Gastroesophageal sphincter (tissue), 4 donors: ENCODE measurements at places on chromosomes 7 and 10. TPM values are rescaled to one million over a fixed set of nuclear protein-coding genes. Genes with fewer than 3 reads are reported as not detected.
A peak's percentile ranks its signal among the peaks of the same experiment; 100 is the strongest.

DNA sequence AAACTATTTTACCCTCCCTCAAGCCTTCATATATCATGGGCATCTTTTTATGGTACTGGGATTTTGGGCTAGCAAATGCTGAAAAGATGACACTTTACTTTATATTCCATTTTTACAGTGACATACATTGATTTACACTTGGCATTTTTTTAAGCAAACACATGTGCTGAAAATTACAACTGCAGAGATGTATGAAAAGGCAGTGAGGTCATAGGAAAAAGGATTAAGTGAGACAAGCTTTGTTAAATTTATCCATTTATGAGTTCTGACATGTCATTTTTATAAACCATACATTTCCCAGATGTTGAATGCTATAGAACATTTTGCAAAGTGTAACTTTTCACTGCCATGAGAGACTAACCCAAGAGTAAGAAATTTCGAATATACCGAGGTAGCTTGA lies 68.8 kb upstream of the RSU1 start:
- ATAC-seq, result no peak

- ATAC-seq, result no peak
Observed at GRCh38 chr7:140475747-140476333, 3.5 kb downstream of the MKRN1 start.

DNA sequence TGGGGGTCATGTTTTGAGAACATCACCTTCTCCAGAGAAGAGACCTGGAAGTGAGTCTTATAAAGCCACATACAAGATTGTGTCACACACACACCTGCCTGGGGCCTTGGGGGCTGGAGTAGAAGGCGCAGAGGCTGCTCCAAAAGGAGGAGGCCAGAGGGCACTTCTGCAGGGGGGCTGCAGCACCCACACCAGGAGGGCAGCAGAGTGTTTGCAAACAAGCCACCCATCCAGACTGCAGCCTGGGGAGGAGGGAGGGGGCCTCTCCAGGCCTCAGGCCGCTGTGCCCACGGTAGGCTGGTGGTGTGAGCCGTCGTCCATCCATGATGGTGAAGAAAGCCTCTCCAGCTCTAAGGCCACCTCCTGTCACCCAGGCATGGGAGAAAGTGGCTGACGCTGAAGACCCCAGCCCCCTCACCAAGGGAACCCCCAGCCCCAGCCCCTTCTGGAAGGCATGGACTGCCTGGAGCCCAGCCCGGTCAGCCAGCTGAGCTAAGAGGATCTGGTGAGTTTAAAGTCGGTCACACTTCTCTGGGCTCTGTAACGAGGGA lies 77.5 kb downstream of the FOXL3 start:
- ATAC-seq, result no peak

- ATAC-seq, result no peak
Observed at GRCh38 chr7:96720843-96721242, 11.2 kb upstream of the SEM1 start.

DNA sequence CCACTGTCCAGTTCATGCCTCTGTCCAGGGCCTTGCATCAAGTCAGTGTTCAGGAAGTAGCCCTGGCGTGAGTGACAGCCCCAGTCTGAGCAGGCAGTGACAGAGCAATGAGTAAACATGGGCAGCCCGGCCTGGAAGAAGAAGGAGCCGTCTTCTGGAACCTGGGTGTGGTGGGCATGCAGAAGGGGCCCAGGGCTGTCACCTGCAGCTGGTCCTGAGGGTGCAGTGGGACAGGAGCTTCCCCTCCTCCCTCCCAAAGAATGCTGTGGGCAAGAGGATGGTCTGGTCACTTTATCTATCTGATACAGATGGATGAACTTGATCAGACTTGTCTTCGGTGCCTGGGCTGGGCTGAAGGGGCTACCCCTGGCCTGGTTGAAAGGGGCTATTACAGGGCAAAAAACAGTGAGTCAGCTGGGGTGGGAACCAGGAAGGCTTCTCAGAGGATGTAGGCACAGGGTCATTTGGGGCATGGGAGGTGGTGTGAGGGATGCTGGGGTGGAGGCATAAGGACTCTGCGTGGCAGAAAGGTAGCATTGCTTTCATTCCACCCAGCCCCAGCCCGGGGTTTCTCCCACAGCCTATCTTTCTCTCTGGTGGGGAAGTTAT lies 42.7 kb upstream of the PPIF start:
- ATAC-seq, result no peak

- ATAC-seq, result no peak
Observed at GRCh38 chr10:62577666-62578291, 203.6 kb downstream of the ZNF365 start.

- peak; percentile 99 for ATAC-seq
Observed at GRCh38 chr7:136086712-136087111, 109.6 kb upstream of the MTPN start.

- no peak for ATAC-seq
Observed at GRCh38 chr10:8417631-8418030, 363.1 kb downstream of the GATA3 start.

DNA sequence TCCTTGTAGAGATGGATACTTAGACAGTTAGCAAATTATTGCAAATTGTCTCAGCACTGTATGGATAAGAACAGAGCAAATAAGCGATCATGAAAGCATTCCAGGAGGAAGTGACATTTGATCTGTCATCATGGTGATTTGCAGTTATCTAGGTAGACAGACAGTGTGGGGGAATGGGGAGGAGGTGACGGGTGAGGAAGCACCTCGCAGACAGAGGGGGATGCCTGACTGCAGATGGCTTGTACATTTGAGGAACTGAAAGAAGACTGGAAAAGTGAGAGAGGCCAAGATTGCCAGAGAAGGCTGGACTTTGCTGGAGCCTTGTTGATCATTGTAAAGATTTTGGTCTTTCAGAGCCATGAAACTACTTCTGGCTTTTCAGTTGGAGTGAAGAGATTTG lies 318.2 kb upstream of the CELF2 start:
- no peak for ATAC-seq

DNA sequence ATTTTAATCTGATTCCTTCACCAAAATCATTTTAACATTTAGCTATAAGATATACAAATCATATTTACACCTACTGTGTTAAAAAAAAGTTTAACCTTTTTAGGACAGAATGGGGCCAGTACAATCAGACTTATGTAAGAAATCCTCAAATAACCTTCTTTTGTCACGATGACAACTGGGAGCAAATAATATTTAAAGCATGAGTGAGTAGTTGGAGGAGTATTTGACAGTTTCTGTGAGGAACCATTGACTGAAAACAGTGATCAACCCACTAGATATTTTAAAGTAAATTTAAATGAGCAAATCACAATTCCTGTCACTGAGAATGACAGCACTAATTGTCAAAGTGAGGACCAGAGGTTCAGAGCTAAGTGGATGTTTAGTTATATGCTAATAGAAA lies 289.1 kb downstream of the CNTNAP2 start:
- no peak for ATAC-seq

GRCh38 chr7:93442478-93443224 lies 131.9 kb downstream of the CALCR start:
- no peak for ATAC-seq

The ENTPD1 gene
- 40.5 TPM for total RNA-seq

The NCF1 gene
- 0.93 TPM for total RNA-seq

The SDK1 gene
- total RNA-seq, result 9.4 TPM

The MEOX2 gene
- 18.9 TPM for total RNA-seq

The BTBD16 gene
- total RNA-seq, result not detected

The CLCN1 gene
- not detected for total RNA-seq

The RBP3 gene
- total RNA-seq, result not detected

The WIPF3 gene
- 5.9 TPM for total RNA-seq

The POM121C gene
- total RNA-seq, result 9.0 TPM

The LIPJ gene
- 0.13 TPM for total RNA-seq

The SNX10 gene
- 6.9 TPM for total RNA-seq

The HMX3 gene
- not detected for total RNA-seq

The CPVL gene
- total RNA-seq, result 7.0 TPM

The CISD1 gene
- 49.5 TPM for total RNA-seq

The KEL gene
- not detected for total RNA-seq

The IKZF1 gene
- total RNA-seq, result 14.1 TPM

The TEX36 gene
- not detected for total RNA-seq

The NKX1-2 gene
- not detected for total RNA-seq
